ENCODE measurements at places on chromosomes 7 and 10. TPM values are rescaled to one million over a fixed set of nuclear protein-coding genes. Genes with fewer than 3 reads are reported as not detected.

DNA sequence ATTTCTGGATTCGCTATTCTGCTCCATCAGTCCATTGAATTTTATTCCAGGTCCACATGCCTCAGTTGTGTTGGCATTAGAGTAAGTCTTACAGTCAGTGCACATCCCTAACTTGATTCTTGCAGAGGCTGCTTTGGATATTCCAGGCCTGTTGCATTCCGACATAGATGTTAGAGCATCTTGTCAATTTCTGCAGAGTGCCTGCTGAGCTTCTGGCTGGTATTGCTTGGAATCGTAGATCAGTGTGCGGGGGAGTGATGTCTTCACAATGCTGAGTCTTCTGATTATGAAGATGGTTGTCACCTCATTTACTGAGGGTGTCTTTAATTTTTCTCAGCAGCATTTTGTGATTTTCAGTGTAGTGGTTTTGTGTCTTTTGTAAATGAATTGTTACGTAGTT, 45.2 kb downstream of the INPP5A start:
- DNase-seq = no peak

DNA sequence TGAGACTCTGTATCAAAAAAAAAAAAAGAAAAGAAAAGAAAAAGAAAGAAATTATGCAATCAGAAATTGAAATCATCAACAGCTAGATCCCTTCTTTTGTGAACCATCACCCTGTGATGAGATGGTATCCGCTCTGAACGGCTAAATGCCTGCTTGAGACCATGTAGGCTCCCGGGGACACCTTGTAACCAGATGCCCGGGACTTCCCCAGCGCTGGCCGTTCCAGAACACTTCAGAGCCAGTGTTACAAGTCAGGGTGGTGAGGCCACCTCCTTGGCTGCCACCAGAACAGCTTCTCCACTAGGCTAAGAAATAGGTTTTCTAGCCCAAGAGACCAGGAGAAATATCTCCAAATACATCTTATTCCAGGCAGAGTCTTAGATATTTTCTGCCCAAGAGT, 119.4 kb upstream of the SH2B2 start:
- no peak for DNase-seq

GRCh38 chr10:92290076-92290836, 622 bp downstream of the CPEB3 start:
- DNase-seq = peak; percentile 52

DNA sequence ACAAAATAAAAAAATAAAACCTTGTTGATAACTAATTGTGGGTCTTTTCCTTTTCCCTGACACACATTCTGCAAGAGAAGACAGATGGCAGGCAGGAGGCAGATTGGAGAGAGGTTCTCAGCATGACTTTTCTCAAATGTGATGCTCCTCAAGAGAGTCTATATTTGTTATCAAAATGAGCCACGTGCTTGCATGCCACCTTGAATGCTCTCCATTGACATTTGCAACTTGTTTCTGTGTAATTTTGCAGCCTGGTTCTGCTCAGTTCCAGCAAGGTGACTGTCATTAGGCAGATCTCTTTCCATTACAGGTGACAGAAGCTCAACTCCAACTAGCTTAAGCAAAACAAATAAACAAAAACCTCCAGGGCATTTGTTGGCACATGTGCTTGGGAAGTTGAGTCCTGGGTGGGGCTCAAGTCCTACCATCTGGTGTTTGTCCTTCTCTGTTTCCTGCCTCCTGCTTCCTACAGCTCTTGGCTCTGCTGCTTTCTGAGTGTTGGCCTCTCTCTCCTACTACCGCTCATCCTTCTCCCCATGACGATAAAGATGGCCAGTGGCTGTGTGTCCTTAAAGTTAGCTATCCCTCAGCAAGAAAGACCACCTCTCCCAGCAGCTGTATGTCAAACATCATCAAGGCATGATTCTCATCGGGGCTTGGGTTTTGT, 56.7 kb downstream of the GRK5 start:
- DNase-seq = no peak

DNA sequence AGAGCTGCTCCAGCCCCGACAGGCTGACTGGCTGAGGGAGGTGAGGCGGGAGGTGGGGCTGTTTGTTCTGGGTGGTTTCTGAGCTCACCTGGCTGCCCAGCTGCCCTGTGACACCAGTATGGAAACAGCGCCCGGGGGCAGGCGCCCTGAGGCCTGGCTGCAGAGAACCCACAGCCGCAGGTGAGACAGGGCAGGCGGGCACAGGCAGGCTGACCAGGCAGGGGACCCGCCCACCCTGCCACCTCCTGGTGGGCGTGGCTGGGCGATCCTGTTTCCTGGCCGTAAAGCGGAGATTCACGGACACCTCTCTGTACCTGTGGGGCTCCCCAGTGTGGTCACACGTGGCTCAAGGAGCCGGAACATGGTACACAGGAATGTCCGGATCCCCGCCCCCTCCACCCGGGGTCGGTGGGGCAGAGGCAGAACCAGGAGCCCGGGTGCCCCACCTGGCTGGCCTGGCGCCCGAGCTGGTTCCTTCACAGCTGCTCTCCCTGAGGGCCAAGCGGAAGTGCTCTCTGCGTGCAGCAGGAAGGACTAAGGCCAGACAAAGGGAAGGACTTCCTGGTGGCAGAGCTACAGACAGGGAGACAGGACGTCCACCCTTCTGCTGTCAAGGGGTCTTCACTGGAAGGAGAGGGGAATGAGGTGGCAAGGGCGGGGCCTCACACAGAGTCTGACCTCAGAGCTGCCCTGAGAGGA, 3.9 kb downstream of the MICALL2 start:
- peak; percentile 88 for DNase-seq

- DNase-seq = no peak
These were observed 81.7 kb downstream of the DLG5 start for GRCh38 chr10:77844713-77845445.

GRCh38 chr7:98086281-98086718, 20.4 kb upstream of the LMTK2 start:
- DNase-seq = peak; percentile 88

GRCh38 chr10:22133749-22134624, 83.8 kb downstream of the EBLN1 start:
- no peak for DNase-seq

DNA sequence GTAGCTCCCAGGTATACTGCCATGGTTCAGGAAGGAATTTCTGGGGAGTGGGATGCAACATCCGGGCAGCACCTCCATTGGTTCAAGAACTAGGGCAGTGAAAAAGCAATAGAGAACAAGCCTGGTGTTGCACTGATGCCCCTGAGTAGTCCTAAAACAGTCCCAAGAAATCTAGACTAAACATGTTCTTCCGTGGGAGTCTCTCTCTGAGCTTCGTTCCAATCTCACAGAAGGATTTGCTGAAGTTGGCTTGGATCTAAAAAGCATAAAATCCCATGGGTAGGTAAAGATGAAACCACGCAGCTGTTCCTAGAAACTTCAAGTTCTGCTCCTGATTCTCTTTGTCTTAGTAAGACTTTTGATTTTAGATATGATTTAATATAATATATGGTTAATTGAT, 154.5 kb downstream of the PLXDC2 start:
- no peak for DNase-seq

DNA sequence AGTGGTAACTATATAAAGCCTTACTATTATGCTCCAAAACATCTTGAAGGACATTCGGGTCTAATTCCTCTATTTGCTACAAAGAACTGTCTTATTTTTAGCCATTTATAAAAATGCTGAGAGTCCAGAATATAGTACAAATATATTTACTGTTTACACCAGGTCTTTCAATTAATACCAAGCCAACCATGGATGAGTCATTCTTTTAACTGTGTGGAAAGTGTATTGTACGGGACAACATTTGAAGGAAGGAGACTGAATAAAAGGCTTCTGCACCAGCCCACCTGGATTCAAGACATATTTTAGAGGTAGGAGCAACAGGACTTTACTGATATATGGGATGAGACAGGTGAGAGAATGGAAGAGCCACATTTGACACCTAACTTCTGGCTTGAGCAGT, 35.4 kb downstream of the MASTL start:
- no peak for DNase-seq

DNA sequence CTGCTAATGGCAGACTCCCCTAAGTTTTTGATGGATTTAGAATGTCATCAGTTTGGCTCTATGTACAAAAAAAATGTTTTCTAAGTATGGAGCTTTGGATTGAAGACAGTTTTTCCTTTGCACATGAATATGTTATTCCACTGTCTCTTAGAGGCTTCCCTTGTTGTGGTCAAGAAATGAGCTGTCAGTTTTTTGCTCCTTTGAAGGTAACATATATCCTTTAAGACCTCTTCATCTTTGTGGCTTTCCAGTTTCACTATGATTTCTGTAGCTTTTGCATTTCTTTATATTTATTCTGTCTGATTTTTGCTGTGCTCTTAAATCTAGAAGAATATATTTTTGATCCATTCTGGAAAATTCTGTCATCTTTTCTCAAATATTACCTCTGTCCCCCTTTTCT, 15.8 kb upstream of the ODAD2 start:
- no peak for DNase-seq

GRCh38 chr10:116469437-116469836, 41.8 kb downstream of the PNLIPRP3 start:
- DNase-seq = no peak

PLAU gene
- total RNA-seq = 13.8 TPM

HOXA2 gene
- total RNA-seq = 1.8 TPM

GIMAP4 gene
- total RNA-seq = 23.5 TPM

SMKR1 gene
- total RNA-seq = 2.2 TPM

EVX1 gene
- total RNA-seq = 5.6 TPM

FAM180A gene
- total RNA-seq = 1.1 TPM

ATOH7 gene
- not detected for total RNA-seq

TNKS2 gene
- 41.0 TPM for total RNA-seq

HOXA5 gene
- 10.4 TPM for total RNA-seq
